ENCODE measurements at places on chromosomes 7 and 10.

- DNase-seq: peak; percentile 87
Measured at GRCh38 chr7:103347507-103348267, at the start of gene PSMC2. TSS of gene PSMC2 (plus strand) at chr7:103347643. CDS start at chr7:103347712, 69 bp downstream.

GRCh38 chr7:19811386-19811785 is 38.0 kb upstream of the TMEM196 start:
- no peak for DNase-seq

DNA sequence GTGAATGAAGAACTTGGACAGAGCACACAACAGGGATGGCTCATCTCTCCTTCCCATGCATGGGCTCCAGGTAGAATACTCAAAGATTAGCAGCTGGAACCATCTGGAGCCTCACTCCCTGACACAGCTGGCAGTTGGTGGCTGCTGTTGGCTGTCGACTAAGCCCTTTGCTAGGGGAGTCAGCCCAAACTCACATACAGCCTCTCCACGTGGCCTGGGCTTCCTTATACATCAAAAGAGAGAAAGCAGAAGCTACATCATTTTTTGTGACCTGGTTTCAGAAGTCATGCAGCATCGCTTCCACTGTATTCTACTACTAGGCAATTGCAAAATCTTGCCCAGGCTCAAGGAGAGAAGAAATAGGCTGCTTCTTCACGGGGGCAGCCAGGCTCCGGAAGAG is 24.4 kb downstream of the ASNS start:
- no peak for DNase-seq

GRCh38 chr10:81959016-81959415 is 84.0 kb downstream of the NRG3 start:
- DNase-seq: no peak

DNA sequence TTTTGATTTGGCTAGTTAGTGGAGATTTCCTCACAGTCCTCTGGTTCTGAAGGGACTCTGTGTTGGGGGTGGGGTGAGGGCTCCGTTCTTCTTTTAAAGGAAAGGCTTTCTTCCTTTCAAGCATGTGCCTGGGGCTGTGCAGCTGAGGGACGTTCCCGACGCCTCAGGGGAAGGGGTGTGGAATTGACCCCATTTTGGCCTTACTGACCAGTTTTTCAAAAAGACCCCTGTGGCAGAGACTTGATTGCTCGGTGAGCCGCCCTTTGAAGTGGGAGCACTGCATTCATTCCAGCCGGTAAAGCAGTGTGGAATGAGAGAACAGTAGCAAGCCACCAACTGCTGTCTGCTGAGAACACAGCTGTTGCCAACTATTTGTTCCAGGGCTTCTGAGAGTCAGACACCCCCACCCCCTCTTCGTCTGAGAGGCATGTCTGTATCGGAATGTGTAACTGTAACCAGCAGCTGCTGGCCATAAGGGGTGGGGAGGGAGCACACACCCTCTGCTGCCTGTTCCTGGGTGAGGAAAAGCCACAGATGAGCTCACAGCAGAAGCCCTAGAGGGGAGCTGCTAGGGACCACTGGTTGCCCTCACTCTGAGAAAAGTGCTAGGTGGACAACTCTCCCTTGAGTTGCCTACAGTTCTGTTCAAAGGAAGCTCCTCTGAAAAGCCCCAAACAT is 33.2 kb downstream of the WBP1L start:
- DNase-seq: peak; percentile 96

GRCh38 chr7:156559001-156559400 is 81.6 kb upstream of the RNF32 start:
- no peak for DNase-seq

- DNase-seq: no peak
Measured at GRCh38 chr7:68613405-68613804, 984.9 kb upstream of the AUTS2 start.

DNA sequence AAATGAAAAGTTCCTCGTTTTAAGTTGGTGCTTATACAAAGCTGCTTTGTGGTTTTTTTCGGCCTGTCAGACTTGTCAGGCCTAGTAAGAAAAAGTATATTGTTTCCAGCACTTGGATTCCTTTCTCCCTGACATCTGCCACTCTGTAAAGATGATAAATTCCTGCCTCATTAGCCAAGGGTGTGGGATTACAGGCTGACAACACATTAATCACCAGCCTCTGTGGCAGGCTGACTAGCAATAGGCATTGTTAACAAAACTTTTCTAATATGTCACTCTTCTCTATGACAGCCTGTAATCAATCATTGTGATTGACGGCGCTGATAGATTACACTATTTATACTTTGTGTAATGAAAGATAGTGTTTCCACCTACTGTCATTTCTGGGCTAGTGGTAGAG is 682.5 kb downstream of the LRMDA start:
- peak; percentile 59 for DNase-seq

- no peak for DNase-seq
Measured at GRCh38 chr7:78427209-78427608, 628.6 kb downstream of the PHTF2 start.

DNA sequence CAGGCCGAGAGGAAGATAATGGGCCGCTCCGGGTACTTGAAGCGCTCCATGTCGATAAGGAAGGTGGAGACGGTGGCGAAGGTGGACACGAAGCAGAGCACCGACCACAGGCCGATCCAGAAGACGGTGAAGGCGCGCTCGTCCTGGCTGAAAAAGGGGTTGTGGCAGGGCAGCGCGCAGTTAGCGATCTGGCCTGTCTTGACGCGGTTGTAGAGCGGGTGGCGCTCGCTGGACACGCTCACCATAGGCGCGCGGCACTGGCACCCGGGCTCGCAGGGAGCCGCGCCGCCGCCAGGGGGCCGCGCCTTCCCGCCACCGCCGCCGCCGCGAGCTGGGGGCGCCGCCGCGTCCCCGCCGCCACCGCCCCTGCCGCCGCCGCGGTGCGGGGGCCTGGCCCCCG is 1.6 kb downstream of the FZD8 start:
- DNase-seq: no peak

DNA sequence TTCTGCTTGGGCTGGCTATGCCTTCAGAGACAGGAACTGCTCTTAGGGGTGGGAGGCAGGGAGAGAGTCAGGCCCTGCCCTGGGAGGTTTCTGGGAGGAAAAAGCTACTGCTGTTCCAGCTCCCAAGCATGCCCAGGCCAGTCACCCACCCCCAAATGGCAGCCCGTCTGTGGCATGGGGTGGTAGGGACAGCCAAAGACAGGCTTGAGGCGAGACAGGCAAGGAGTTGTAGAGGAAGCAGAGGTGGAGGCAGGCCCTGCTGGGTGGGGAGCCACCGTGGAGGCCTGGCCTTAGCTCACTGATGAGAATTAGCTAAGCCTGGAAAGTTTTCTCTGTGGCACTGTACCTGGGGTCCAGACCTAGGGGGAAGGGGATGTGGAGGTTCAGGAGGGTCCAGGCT is 6.6 kb upstream of the SAMD8 start:
- DNase-seq: no peak

GRCh38 chr7:99000904-99001465 is 122.7 kb downstream of the TRRAP start:
- no peak for DNase-seq

- no peak for DNase-seq
Measured at GRCh38 chr7:142457146-142457703, 199.4 kb upstream of the PRSS58 start.

- no peak for DNase-seq
Measured at GRCh38 chr10:8407501-8408021, 353.1 kb downstream of the GATA3 start.

GRCh38 chr7:69678494-69679187 is 80.4 kb downstream of the AUTS2 start:
- DNase-seq: no peak

DNA sequence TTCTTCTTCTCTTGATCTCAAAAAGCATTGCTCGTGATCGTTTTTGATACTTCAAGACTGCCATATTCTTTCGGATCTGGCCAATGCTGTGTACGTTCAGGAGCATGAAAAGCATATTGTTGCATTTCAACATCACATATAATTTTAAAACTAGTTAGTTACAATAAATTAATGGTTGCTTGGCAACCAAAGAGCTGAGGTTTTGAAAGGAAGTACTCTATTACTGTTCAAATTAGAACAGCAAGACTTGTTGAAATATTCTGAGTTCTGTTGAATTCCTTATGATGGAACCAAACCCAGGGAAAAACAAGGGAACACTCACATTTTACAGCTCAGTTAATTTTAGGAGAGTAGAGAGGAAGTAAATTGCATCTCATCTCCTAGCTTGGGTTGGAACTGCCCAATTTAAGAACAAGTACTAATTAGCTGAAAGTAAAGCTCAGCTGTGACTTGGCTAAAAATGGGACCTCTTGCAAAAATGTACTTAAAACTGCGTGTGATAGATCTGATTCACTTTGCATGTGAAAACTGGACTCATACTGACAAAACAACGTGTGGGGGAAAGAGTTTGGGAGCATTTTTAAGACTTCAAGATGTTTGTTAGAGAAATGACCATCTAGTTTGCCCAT is 21.2 kb downstream of the OR9A2 start:
- DNase-seq: no peak

DNA sequence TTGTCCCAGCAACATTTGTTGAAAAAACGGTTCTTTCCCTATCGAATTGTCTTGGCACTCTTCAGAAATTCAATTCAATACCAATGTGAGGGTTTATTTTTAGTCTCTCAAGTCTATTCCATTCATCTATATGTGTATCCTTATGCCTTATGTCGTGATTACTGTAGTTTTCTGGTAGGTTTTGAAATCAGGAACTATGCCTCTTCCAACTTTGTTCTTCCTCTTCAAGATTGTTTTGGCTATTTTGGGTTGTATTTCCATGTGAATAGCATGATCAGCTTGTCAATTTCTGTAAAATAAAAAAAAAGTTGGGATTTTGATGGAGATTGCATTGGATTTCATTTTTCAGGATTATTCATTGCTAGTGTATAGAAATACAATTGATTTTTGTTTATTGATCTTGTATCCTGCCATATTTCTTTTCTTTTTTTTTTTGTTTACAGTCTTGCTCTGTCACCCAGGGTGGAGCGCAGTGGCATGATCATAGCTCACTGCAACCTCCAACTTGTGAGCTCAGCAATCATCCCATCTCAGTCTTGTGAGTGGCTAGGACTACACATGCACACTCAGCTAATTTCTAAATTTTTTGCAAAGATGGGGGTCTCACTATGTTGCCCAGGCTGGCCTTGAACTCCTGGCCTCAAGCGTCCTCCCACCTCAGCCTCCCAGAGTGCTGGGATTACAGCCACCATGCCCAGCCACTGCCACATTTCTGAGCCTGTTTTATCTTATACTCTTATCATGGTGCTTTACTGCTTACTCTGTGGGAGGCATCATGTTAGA is 46.2 kb upstream of the MKLN1 start:
- DNase-seq: no peak

DNA sequence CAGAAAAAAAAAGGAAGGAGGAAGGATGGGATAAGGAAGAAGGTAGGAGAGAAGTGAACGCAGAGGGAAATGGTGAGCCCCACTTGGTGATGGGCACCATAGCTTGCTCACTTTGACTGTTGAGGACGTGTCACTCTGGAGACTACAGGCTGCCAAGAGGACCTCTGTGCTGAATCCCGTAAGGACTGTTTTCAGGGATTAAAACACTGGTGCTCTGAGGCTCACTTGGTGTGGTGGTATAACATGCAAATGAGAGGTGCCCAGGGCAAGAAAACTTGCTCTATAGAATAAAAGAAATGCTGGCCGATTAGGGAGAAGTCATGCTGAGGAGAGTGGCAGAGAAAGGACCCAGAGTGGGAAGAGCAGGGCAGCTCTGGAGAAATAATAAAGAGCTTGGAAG is 5.3 kb upstream of the IL2RA start:
- DNase-seq: no peak

DNA sequence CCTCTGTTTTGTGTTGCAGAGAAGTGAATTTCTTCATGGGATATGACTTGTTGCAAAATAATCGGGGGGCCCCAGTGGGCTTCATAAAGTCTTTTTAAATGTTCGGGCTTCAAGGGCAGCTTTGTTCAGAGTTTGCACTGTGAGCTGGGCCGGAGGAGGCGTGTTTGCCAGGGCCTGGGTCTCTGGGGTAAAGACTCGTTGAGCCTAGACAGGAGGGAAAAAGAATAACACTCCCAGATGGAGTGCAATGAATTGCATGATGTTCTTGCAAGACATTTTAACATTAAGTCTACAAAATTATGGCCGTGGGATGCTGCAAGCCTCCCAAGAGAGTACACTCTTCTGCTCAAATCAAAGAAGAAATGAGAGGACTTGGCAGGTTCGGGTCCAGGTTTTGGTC is 23.6 kb downstream of the BMPER start:
- DNase-seq: no peak

DNA sequence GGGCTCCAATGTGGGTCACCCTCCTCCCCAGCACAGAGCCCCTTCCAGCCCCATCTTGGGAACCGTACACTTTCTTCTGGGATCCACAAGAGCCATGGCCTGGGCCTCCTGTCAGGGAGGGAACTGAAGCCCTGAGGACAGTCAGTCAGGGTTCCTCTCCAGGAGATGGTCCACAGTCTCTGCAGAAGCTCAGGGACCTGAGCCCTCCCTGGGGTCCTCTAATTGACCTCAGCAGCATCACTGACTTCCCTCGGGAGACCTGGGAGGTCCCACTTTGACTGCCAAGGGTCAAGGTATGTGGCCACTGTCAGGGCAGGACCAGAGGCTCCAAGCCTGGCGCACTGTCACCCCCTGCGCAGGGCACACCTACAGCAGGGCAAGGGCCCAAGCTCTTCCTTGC is 32.3 kb downstream of the NOD1 start:
- no peak for DNase-seq

- DNase-seq: peak; percentile 9
Measured at GRCh38 chr10:60444494-60445064, 54.9 kb upstream of the ANK3 start.

DNA sequence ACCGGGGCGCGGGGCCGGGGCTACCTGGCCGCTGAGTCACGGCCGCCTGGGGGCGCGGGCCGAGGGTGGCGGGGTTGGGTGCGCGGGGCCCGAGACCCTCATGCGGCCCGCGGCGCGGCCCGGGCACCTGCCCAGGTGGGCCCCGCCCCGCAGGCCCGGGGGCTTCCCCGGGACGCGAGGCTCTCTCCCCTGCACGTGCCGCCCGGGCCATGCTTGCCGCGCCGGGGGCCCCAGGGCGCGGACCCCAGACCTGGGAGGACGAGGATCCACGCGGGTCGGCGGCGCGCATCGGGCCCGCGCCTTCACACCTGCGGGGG is 402 bp downstream of the MAFK start:
- DNase-seq: no peak

DNA sequence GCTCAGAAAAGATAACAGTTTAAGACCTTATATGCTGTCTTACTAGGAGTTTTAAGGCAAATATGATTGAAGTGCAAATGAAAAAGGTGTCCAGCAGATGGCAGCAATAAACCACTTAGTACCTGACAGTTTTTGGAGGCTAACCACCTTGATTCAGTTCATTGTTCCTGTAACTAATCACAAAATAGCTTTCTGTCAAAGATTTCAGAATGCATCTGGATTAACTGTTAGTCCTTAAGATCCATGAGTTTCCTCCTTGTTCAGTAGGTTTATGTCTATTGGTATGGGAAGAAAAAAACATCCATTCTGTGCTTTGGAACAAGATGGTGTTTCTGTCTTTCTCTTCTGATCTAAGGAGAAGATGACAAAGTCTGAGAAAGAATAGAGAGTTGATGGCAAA is 46.6 kb downstream of the CCSER2 start:
- DNase-seq: peak; percentile 1

DNA sequence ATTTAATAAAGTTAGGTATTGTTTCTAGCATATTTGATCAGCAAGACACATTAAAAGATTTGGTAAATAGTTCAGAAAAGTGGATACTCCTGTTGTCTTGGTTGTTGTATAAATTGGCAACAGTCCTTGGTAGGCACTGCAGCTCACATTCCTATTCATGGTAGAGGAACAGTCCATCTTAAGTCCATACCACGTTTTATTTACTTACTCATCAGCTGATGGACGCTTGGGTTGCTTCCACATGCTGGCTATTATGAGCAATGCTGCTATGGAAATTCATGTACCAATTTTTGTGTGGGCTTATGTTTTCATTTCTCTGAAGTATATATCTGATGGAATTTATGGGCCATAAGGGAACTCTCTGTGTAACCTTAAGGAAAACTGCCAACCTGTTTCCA is 43.3 kb downstream of the C10orf120 start:
- no peak for DNase-seq
